H1 (cell line): ENCODE measurements at places on chromosomes 1 and 21. TPM values are rescaled to one million over a fixed set of nuclear protein-coding genes. Genes with fewer than 3 reads are reported as not detected.

LAMC2 gene
- total RNA-seq: 12.9 and 13.0 TPM in 2 replicates

LEFTY2 gene
- 3.2 and 4.3 TPM in 2 replicates for total RNA-seq

CDC20 gene
- total RNA-seq: 221 and 252 TPM in 2 replicates

LCE3D gene
- total RNA-seq: not detected in 2 replicates

FAM43B gene
- 1.9 and 2.2 TPM in 2 replicates for total RNA-seq

CXADR gene
- 142 and 145 TPM in 2 replicates for total RNA-seq

APH1A gene
- total RNA-seq: 110 and 111 TPM in 2 replicates
